ENCODE measurements at places on chromosomes 13 and 19.

- no peak for DNase-seq
Measured at GRCh38 chr13:33369073-33369472, 83.5 kb upstream of the STARD13 start.

DNA sequence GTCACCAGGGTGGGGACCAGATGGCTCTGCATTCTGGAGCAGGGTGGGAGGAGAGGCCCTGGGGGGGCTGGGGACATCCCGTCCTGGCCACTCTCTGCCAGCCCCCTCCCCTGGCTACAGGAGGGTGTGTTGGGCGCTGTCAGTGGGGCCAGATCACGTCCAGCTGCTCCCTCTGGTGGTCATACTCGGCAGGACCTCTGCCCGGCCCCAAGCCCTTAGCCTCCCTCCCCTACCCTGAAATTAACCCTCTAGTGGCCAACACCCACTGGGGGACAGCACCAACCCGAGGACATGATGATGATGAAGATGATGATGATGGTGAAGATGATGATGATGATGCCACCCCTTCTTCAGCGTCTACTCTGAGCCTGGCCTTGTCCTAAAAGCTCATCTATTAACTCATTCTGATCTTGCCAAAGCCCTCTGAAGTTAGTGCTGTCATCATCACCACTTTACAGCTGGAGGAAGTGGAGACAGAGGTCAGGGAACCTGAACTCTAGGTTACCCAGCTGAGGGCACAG lies 590 bp upstream of the LGI4 start:
- peak; percentile 62 for DNase-seq

DNA sequence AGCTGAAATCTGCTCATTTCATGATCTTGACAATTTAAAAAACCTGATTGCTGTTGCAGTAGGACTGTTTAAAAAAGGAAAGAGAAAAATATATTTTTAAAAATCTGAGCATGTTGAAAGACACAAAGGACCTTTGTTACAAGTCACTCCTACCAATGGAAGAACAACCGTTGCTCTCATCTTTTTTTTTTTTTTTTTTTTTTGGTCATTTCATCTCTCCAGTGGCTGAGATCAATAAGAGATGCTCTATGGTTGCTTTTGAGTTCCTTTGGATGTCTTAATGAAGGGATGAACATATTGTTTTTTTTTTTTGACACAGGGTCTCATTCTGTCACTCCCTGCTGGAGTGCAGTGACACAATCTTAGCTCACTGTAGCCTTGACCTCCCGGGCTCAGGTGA lies 29.2 kb downstream of the LRCH1 start:
- no peak for DNase-seq

DNA sequence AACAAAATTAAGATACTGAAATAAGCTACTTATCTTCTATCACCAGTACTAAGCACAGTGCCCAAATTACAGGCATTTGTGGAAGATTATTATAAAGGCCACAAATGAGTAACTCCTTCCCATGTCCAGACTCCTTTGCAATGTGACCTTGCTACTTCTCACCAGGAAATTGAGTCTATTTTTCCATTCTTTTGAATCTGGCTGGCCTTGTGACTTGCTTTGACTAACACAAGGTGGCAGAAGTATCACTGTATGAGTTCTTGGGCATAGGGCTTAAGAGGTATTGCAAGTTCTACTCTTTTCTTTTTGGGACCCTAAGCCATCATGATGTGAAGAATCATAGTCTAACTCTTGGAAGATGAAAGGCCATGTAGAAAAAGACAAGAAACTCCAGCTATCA lies 49.9 kb downstream of the UGGT2 start:
- DNase-seq = no peak

DNA sequence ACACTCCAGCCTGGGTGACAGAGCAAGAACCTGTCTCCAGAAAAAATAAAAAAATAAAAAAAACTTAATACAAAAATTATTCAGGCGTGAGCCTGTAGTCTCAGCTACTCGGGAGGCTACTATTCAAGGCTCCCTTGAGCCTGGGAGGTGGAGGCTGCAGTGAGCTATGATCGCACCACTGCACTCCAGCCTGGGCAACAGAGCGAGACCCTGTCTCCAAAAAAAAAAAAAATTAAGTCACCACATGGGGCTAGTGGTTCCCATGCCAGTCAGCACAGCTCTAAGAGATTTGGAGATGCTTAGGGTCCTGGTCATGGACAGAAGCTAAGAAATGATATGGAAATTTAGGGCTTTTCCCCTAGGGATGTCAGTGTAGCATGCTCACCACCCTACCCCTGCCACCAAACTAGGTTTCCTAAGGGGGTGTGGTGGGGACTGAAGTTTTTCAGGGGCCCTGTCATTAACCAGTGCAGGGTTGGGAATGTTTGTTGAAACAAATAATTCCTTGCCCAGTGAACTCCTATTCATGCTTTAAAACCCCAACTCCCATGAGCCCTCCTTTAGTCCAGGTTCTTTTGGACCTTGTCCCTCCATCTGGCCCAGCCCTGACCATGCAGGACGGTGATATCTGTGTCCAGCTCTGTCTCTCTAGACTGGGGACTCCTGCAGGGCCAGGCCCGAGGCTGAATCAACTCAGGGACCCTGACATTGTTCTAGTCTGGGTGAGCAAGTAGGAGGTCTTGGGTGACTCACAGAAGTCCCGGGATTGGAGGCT lies 1.8 kb downstream of the FCHO1 start:
- DNase-seq = no peak

GRCh38 chr13:75219479-75220237 lies 262.3 kb downstream of the TBC1D4 start:
- peak; percentile 40 for DNase-seq

DNA sequence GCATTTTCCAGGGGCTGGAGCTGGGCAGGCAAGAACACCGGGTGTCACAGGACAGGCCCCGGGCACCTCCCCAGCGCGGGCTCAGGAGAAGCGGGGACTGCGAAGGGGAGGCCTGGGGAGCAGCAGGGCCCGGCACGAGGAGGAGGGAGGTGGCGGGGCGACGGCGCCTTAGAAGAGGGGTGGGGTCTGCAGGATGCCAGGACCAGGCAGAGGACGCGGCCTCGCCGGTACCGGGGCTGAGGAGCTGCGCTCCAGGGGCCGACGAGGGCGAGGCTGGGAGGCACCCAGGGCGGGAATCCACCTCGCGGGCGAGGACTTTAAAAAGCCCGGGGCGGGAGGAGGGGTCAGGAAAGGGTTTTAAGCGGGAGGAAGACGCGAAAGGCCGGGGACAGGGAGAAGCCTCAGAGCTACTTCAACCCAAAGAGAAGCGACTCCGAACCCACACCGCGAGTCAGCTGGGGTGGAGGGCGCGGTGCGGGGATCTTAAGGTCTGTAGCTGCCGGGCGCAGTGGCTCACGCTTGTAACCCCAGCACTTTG lies 665 bp downstream of the ZNF347 start:
- no peak for DNase-seq

DNA sequence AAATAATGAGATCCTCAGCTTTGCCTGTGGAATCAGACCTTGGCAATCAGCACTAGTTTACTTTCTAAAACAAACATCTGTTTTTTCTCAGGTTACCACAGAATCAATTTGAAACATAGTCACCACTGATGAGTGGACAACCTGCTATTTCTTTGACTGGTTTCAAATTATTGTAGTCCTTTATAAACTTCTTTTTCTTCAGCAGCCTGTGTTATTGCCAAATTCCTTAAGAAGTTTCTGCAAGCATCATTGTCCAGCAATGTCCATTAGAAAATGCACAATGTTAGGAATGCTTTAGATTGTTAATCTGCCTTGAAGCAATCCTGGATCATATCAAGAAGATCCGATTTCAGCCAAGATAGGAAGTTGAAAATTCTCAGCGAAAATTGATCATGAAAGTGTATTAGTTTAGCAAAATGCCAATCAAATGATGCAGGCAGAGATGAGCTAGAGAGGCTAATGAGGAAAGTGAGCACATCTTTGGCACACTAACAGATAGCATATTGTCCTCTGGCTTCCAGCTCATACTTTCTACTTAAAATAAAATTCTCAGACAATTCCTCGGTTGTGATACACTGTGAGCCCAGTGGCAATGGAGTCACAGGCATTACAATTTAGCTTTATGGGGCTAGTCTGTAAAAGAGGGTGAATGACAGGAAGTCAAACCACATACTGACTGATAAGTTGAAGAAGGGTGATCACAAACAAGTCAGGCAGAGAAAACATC lies 270.6 kb downstream of the SLITRK6 start:
- no peak for DNase-seq

GRCh38 chr13:44801990-44802389 lies 187.3 kb downstream of the NUFIP1 start:
- no peak for DNase-seq

GRCh38 chr19:5398693-5399057 lies 56.5 kb upstream of the ZNRF4 start:
- DNase-seq = no peak

DNA sequence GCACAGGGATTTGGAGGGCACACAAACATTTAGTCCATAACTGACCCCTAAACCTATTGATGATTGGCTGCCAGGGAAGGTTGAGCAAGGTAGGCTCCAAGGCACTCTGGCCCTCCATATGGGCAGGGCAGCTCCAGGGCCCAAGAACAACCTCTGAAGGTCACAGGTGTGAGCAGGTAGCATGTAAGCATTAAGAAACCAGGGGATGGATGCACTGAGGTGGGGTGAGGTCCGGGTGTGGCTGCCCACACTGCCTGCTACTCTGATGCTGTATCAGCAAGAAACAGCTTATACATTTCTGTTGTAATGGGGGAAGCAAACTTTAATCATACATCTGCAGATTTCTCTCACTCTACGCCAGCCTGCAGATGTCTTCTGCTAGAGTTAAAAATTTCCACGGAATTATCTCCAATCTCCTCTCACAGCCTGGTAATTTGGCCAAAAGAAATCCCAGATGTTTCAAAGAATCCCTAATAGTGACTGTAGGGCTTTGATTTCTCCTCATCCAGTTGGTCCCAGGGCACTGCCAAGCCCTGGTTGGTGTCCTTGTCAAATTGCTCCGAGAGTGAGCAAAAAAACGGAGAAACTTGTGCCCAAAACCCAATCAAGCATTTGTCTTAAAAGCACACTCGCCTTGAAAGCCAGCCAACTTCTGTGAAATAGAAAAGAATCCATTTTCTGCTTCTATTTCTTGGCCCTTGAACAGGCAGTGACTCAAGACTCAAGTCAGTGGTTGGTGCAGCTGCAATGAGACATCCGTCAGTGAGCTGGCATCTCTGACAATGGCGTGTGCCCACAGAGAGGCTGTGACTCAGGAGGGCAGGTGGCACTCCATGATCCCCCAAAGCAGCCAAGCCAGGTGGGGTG lies 72.5 kb upstream of the MRI1 start:
- no peak for DNase-seq

GRCh38 chr13:80787604-80788003 lies 446.7 kb upstream of the SPRY2 start:
- no peak for DNase-seq

GRCh38 chr19:39839678-39840327 lies 5.8 kb upstream of the DYRK1B start:
- no peak for DNase-seq

- no peak for DNase-seq
Measured at GRCh38 chr19:19460761-19461265, 54.5 kb downstream of the TSSK6 start.

GRCh38 chr13:38686577-38687245 lies at the start of gene FREM2:
Gene FREM2 (plus strand): TSS chr13:38687077. CDS start chr13:38687345, 268 bp downstream.
- DNase-seq = peak; percentile 71

DNA sequence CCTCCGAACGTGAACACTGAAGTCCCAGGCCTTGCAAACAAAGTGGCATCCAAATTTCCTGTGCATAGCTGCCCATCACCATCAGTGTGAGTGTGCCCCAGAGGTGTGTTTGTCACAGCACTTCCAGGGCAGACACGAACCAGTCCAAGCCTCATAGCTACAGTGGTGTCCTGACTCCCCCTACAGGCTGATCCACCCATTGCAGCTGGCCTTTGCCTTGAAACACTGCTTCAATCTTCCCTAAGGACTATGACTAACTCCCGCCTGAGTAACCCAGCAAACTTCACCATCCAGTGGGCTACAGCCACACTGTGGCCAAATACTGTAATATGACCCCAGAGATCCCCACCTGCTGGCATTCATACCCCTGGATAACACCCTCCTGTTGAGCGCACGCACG lies 3.9 kb downstream of the ZNF266 start:
- no peak for DNase-seq

GRCh38 chr19:28884786-28885476 lies 328.0 kb downstream of the UQCRFS1 start:
- DNase-seq = no peak

- no peak for DNase-seq
Measured at GRCh38 chr13:70107125-70107497, 515 bp upstream of the ATXN8OS start.
